ENCODE measurements at places on chromosomes 7 and 10.

DNA sequence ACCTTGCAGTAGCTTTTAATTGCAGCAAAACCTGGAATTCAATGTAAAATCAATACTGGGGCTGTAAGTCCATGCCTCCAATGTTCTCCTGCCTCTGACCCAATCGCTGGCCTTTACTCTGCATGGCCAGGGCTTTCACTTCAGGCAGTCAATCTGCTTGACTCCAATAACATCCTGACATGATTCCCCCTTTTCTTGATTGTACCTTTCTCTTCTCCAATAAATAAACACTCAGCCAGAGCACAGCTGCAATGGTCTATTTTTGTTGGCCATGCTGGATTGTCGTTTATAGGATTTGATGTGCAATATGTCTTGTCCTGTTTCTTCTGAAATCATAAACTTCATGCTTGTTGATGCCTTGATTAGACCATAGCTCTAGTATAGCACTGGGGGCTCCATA, 97.8 kb upstream of the COL1A2 start:
- no peak for DNase-seq

DNA sequence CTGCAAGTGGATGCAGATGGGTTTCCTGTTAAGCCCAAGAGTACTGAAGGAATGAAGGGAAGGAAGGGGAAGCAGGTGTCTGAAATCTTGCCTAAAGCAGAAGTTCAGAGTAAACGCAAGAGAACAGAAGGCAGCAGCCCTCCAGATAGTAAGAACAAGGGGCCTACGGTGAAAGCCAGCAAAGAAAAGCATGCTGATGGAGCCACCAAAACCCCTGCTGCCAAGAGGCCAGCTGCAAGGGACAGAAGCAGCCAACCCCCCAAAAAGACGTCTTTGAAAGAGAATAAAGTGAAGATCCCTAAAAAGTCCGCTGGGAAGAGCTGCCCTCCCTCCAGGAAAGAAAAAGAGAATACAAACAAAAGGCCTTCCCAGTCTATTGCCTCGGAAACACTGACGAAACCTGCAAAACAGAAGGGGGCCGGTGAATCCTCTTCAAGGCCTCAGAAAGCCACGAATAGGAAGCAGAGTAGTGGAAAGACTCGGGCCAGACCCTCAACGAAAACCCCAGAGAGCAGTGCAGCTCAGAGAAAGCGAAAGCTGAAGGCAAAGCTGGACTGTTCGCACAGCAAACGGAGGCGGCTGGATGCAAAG, 152.5 kb downstream of the LCOR start:
- DNase-seq = no peak

DNA sequence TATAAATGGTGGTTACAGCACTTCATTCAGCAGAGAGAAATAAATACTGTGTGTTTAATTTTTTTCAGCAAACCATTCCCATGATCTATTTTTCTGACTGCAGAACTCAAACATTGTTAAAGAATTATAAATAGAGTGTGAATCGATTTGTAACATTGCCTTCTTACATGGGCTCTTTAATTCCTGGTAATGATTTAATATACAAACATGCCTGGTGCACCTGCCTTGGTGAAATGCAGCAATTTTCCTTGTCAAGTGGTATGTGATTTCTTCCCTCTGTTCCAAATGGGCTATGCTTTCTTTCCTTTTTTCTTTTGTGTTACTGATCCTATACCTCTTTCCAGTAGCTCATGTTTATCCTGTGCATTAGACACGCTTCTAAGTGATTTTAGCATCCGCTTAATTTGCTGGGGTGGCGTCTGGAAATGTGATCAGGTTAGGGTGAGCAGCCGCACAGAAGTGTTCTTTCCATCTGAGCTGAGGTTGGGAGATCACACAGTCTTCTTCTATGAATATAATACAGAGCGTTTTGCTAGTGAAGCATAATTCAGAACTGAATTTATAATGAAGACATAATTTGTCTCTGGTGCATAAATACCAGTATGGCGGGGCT, 94.3 kb upstream of the ITGB1 start:
- no peak for DNase-seq

- DNase-seq = no peak
Measured at GRCh38 chr7:9718071-9718661, 1255.5 kb upstream of the PHF14 start.

GRCh38 chr7:74288034-74288881, 949 bp upstream of the CLIP2 start:
- no peak for DNase-seq

GRCh38 chr7:35185908-35186731, 67.8 kb downstream of the TBX20 start:
- peak; percentile 36 for DNase-seq

All from activated T-cell treated with anti-CD3 and anti-CD28 coated beads, Interleukin-2, amount 50 U/mL, for 48 hours (primary cell).